ENCODE measurements at places on chromosomes 2 and 18.

GRCh38 chr18:11689669-11690565 lies 853 bp downstream of the GNAL start:
- peak; percentile 77 for DNase-seq

- no peak for DNase-seq
Measured at GRCh38 chr2:150698016-150698661, 210.7 kb upstream of the RND3 start.

GRCh38 chr18:24187689-24188088 lies 48.8 kb downstream of the CABYR start:
- no peak for DNase-seq

DNA sequence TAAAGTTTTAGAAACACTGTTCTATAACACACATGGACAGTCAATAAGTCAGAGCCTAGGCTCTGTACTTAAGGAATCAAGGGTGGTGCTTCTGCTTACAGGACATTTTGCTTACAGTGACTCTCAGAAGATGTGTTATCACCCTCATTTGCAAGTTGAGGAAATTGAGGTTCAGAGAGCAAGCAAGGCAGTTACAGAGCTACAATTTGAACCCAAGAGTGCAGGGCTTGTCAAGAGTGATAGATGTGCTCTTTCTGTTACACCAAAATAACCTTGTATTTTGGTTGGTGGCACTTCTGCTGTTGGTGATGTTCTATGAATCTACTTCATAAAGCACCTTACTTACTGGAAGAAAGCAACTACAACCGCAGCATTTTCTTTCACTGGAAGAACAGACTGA lies 170.2 kb downstream of the THADA start:
- no peak for DNase-seq

GRCh38 chr2:235670974-235671787 lies 177.3 kb downstream of the AGAP1 start:
- DNase-seq: no peak

GRCh38 chr18:34495506-34495905 lies 214.6 kb upstream of the DTNA start:
- DNase-seq: no peak

DNA sequence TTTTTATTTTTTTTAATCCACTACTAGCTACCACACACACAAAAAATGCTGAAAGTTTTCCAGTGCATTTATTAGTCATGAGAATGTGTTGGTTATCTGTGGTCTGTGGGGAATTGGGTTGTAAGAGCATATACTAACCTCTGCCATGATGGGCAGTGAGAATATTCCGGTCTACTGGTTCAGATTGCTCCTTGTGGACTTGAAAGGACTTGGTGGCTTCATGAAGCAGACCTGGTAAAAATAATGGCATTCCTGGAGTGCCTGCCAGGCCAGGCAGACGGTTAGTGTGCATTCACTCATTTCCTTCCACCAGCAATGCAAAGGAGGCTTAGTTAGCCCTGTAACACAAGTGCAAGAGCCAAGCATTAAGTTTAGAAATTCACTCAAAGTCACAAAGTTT lies 150.8 kb downstream of the THSD7B start:
- no peak for DNase-seq

Data from DMS53 (cell line).